ENCODE measurements at places on chromosomes 11 and 22.

DNA sequence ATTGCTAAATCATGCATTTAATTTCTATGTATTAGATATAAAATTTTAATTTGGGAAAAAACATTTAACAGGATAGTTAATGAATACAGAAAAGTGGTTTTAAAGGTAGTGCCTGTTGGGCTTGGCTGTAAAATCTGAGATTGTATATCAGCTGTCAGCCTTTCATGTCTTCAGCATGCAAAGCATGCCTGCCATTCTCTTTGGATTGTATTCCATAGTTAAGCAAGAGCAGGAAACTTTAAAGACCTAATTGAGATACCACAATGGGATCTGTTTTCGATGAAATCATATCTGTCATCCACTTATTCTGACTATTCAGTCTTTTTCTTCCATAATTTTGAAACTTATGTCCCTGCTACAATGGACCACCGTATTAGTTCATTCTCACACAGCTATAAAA is 451.0 kb upstream of the DDI1 start:
- no peak for DNase-seq

- no peak for DNase-seq
These were observed 63.7 kb upstream of the NNMT start for GRCh38 chr11:114232400-114233059.

DNA sequence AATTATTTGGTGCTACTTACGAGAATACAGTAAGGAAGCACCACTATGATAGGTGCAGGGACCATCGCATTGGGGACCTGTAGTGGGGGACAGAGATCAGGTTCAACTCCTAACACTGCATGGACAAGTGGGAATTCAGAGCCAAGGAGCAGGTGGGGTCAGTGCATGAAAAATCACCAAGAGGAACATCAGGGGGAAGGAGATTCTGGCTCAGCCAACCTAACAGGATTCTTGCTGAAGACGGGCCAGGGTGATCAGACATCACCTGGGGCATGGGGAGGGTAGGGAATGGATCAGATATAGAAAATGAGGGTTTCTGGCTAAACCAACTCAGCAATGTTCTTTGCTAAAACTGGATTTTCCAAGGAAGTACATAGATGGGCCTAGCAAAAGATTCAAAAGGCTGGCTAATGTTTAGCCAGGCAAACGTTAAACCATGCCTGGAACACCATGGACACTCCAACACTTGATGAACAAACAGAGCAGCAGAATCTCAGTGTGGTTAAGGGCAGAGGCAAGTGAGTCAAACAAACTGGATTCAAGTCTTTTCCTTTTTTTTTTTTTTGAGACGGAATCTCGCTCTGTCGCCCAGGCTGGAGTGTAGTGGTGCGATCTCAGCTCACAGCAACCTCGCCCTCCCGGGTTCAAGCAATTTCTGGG is 70.0 kb downstream of the MICAL3 start:
- DNase-seq: no peak

- no peak for DNase-seq
These were observed 218.6 kb downstream of the FAT3 start for GRCh38 chr11:92443199-92443598.

- DNase-seq: no peak
These were observed 1.2 kb downstream of the KCNQ1OT1 start for GRCh38 chr11:2698386-2699184.

- DNase-seq: no peak
These were observed 418.0 kb downstream of the SHANK2 start for GRCh38 chr11:70834277-70834940.

DNA sequence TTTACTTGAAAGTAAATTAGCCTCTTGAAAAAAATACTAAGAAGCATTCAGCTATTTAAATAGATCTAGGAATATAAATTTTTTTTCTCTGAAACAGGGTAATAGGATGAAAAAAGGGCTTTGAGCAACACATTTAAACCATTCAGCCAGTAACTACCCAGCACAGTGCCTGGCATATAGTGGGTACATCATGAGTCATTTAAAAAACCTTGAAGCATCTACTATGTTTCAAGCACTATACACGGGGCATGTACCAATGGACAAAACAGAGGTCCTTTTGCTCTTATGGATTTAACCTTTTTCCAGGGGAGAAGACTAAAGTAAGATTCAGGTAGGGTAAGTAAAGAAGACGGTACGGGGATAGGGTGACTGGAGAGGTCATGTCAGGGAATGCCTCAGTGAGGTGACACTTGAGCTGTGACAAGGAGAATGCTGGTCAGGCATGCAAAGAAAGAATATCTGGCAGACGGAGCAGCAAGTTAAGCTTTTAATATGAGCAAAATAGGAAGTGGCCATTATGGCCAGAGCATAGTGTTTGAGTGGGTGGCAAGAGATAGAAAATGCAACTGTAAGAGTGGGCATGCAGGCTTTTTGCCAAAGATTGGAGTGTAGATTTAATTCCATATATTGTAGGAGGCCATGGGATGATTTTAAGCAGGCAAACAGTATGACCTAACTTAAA is 101.1 kb downstream of the HIPK3 start:
- no peak for DNase-seq

DNA sequence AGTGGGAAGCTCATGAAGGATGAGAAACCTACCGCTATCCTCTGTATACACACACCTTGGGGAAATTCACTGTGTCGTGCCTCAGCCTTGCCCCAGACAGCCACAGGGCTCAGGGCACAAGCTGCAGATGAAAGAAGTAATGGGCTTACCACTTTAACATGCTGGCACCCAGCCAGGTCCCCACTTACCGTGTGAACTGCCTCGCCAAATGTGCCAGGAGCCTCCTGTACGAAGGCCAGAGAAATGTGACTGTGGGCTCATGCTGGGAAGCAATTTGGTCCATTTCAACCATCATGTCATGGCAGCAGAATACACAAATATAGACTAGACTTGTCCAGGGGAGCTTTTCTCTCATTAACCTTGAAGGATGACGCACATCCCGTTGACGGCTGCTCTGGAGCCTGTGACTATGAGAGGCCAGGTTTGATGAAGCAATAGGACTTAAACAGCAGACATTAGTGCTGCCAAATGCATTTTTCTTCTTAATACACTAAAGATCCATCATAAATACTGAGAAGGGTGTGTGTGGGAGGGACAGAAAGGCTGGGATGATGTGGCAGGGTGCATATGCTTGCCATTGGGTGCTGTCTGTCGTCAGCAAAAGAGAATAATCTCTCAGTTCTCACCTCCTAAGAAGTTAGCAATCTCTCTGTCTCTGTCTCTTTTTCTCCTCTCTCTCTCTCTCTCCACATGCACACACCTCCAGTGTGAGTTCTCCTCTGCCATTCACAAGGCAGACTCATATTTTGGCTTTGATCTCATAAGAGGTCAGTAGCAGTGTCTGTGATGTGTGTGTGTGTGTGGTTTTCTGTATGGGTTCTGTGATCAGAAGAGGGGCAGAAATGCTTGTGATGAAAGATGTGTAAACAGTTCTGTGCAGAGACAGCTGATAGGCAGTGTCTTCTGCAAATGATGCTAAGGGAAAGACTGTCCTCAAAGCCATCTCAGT is 142.4 kb downstream of the KIRREL3 start:
- no peak for DNase-seq

DNA sequence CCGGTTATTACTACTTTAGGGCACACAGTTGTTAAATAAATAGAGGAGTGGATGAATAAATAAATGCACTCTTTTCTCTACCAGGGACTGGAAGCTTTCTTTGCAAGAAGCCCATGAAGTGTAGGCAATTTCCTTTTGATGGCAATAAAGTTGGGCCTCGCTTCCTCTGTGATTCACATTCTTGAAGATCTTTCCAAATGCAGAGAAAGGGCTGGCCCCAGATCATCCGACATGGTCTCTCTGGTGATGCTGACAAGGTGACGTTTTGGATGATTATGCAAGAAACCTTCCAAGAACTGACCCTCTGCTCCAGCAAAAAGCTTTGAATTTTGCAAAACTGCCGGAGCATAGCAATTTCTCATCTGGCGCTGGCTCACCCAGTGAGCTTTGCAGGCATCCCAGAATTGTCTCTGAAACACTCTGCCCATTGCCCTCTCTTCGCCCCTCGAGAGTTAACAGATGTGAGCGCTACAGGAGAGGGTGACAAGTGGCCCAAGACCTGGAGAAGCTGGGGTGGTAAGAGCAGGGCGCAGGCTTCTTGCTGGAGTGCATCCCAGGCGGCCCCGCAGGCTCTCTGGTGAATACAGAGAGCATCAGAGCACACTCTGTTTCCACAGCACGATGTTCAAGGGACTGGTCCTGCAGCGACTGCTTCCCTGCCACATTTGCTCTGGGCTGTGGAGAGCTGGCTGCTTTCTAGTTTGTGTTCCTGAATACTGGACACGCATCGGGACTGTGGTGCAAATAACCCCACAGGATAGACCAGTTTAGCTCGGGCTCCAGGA is 11.5 kb upstream of the IFT27 start:
- DNase-seq: no peak

DNA sequence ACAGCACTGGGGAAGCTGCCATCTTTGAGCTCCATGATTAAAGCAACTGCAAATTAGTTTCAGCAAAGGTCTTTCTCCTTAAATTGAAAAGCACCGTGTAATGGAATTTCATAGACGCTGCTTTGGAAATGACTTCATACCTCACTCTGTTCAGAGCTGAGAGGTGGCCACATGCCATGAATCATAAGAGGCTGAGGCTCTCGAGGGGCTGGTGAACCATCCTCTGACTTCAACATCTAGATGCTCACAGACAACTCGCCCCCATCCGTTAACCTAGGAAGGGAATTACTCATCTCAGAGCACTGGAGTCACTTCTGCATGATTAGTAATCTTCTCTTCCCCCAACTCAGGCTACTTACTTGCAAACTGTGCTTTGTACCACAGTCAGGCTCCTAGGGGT is 122.3 kb downstream of the RCN1 start:
- DNase-seq: no peak

- DNase-seq: no peak
These were observed 49.9 kb downstream of the MAML2 start for GRCh38 chr11:96293109-96293508.

GRCh38 chr11:93817426-93818348 is 32.7 kb downstream of the VSTM5 start:
- DNase-seq: no peak

GRCh38 chr11:2581151-2581930 is 118.5 kb downstream of the KCNQ1OT1 start:
- DNase-seq: no peak

- DNase-seq: no peak
These were observed 20.5 kb upstream of the JHY start for GRCh38 chr11:122862091-122862490.

GRCh38 chr11:72389116-72389515 is 45.2 kb downstream of the CLPB start:
- DNase-seq: no peak

GRCh38 chr22:32310777-32311176 is 46.9 kb upstream of the RFPL3 start:
- no peak for DNase-seq

DNA sequence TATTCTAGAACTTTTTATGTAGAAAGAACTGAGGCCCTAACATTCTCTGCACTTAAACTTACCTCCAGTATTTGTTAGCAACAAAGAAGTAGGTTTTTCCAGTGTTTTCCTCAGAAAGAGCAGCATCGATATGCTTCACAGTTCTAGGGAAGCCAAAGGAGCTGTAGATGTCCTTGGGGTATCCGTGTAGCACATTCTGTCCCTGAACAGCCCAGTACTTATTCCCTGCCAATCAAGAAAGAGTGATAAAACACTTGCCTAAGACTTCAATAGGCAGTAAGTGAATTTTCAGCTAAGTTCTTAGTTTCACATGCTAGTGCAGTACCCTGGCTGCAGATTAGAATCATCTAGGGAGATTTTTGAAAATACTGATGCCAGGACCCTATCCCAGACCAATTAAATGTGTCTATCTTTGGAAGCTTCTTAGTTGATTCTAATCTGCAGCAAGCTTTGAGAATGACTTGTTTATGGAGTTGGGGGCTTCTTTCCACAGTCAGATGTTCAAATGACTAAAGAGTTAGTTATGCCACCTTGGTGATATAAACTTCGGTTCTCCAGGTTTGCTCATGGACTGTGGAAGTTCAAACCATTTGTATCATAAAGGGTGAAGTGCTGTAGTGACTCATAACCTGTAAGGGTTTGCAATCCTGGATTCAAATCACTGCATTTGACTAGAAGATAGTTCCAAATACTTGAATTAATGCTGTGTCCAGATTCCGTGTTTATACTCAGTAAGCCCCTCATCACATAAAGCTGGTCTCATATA is 6.5 kb downstream of the MMP1 start:
- no peak for DNase-seq

DNA sequence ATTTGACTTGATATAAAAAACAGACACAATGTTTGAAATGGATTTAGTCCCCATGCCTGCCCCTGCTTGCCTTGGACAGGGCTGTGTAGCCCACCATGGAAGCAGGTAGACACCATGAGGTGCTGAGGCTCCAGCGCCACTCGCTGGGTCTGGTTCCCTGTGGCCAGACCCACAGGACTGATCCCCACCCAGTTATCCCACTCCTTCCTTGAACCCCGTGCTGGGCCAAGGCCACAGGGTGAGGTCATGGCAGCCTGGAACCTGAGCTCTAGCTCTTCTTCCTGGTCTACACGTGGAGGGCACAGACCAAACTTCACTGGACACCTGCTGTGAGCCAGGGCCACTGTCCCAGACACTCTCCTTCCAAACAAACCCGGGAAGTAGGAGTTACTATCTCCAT is 42.5 kb downstream of the GAB4 start:
- no peak for DNase-seq

DNA sequence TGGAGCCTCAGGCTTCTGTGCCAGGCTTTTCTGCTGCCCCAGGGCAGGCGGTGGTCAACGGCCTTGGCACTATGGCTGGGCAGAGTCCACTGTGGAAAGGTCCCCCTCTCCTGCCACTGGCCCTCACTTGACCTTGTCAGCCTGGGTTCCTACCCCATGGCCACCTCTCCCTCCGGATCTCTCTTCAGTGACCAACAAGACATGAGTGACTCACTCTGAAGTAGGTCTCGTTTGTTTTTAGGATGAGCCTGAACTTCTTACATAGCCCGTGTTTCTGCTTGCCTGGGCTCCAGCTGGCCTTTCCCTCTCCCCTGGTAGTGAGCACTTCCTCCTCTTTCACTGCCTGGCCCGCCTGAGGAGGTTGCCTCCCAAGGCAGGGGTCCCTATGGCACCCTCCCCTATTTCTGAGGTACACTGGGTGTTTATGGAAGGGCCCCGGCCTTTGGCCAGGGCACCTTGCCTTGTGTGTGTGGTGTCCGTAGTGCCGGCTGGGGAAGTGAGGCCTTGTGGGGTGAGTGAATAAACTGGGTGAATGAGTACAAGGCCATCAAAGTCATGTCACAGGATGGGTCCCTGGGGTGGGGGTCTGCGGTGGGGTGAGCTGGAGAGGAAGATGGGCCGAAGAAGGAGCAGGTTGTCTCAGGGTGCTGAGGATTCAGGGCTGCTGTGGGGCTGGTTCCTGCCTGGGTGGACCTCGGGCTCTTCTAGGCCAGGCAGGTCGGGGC is 5.0 kb downstream of the SHANK3 start:
- no peak for DNase-seq

DNA sequence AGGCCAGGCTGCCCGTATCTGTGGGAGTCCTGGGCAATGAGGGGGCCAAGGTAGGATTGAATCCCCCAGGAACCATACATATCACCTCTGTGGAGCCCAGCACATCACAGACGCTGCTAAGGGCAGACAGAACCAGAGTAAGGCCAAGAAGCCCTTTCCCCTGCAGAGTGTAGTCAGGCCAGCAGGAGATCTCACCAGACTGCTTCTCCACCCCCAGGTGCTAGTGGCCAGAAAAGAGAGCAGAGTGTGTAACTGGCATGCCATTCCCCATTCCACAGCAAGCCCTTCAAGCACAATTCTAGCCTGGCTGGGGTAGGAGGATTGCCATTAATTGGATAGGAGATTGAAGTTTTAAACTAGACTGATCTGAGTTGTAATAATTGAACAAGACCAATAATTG is 28.0 kb upstream of the FCHSD2 start:
- no peak for DNase-seq
